Spleen (tissue), 13 donors: ENCODE measurements at places on chromosomes 11 and 22. TPM values are rescaled to one million over a fixed set of nuclear protein-coding genes. Genes with fewer than 3 reads are reported as not detected.

GRCh38 chr22:17243524-17243923 lies 24.3 kb upstream of the ADA2 start:
- peak; percentile 82 for DNase-seq
- peak overlapping the region; percentile 27 for H3K27ac ChIP-seq
- no peaks in the 10 kb centered on the region for H3K36me3 ChIP-seq

Gene RAB3IL1
- 34.3 TPM for total RNA-seq

Gene SLC1A2
- total RNA-seq: 2.9 TPM

GRCh38 chr22:44143105-44143474 lies 37.6 kb upstream of the PARVG start:
- no peak for DNase-seq
- H3K36me3 ChIP-seq: peaks cover 10% of the 10 kb centered on the region
- H3K4me3 ChIP-seq: no peak overlapping the region
- no peak overlapping the region for H3K27ac ChIP-seq

GRCh38 chr11:47716692-47717091 lies 1.5 kb upstream of the AGBL2 start:
- no peak overlapping the region for H3K4me3 ChIP-seq
- peaks cover 50% of the 10 kb centered on the region for H3K36me3 ChIP-seq
- peaks cover 14% of the 10 kb centered on the region for H3K4me1 ChIP-seq
- no peaks in the 10 kb centered on the region for H3K27me3 ChIP-seq
- no peak for DNase-seq

Gene CALCA
- 5.4 TPM for total RNA-seq

DNA sequence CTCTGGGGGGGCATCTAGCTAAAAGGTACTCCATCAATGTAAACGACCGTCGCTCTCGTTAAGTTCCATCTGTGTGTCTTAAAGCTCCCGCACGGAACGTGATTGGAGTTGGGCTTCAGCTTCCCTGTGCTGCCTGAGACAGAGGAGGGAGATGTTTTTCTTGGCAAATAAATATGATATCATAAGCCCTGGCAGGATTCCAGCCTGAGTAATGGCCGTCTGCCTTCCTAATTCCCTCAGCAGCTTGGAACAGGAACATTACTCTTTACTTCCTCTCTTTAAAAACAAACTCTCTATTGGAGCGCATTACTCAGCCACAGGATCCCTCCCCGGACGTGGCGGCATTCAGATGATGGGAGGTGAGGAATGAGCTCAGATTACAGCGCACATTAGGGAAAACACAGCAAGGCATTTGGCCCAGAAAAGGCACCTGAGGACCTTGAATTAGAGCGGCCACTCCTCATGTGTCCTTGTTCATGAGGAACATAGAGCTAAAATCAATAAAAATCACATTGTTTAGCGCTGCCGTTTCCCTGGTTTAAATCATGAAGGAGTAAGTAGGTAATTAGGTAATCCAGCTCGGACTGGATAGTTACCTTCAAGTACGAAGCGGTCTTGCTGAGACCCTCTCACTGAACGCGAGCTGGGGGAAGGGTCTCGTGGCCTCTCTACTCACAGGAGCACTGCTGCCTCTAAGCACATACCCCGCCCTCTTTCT lies 230.4 kb downstream of the ST3GAL4 start:
- H3K4me3 ChIP-seq: peak overlapping the region; percentile 34
- no peaks in the 10 kb centered on the region for H3K36me3 ChIP-seq
- no peaks in the 10 kb centered on the region for H3K27me3 ChIP-seq
- peak; percentile 68 for DNase-seq

- no peaks in the 10 kb centered on the region for H3K4me1 ChIP-seq
- H3K27me3 ChIP-seq: no peaks in the 10 kb centered on the region
- H3K4me3 ChIP-seq: no peak overlapping the region
- H3K36me3 ChIP-seq: no peaks in the 10 kb centered on the region
- DNase-seq: no peak
- no peak overlapping the region for H3K27ac ChIP-seq
These were observed 38.3 kb downstream of the TMPRSS5 start for GRCh38 chr11:113667801-113668200.

DNA sequence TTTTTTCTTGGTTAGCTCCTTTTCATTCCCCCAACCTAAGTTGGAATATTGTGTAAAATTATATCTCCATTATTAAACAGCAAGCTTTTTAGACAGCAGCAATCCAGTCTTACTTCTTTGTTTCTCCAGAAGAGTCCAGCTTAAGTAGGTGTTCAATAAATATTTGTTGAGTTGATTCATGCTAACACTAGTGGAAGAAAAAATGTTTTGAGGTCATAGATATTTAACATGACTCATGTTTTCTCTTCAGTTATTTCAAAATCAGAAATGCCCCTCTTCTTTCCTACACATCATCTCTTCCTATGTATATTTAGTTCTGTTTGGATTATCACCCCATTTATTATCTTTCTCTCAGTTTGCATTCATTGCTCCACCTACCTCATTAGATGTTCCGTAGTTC lies 20.3 kb downstream of the CCDC83 start:
- no peak overlapping the region for H3K4me3 ChIP-seq
- H3K4me1 ChIP-seq: no peaks in the 10 kb centered on the region
- no peaks in the 10 kb centered on the region for H3K36me3 ChIP-seq

- H3K4me3 ChIP-seq: no peak overlapping the region
- no peak overlapping the region for H3K27ac ChIP-seq
- DNase-seq: no peak
- H3K4me1 ChIP-seq: no peaks in the 10 kb centered on the region
These were observed 81.6 kb upstream of the SORL1-AS1 start for GRCh38 chr11:121534131-121535093.

GRCh38 chr11:12186701-12187100 lies 76.3 kb downstream of the MICAL2 start:
- H3K27ac ChIP-seq: no peak overlapping the region
- H3K27me3 ChIP-seq: no peaks in the 10 kb centered on the region
- no peak for DNase-seq
- H3K4me3 ChIP-seq: no peak overlapping the region
- H3K4me1 ChIP-seq: peaks cover 22% of the 10 kb centered on the region
- no peaks in the 10 kb centered on the region for H3K36me3 ChIP-seq

- H3K27ac ChIP-seq: no peak overlapping the region
- no peak for DNase-seq
- H3K4me3 ChIP-seq: no peak overlapping the region
- H3K27me3 ChIP-seq: no peaks in the 10 kb centered on the region
These were observed 81.3 kb upstream of the ARHGAP20 start for GRCh38 chr11:110793556-110793955.

Gene C22orf42
- total RNA-seq: not detected

GRCh38 chr11:61473370-61474012 lies 35.1 kb upstream of the LRRC10B start:
- H3K36me3 ChIP-seq: peaks cover 10% of the 10 kb centered on the region
- DNase-seq: no peak
- peaks cover 7% of the 10 kb centered on the region for H3K4me1 ChIP-seq
- no peak overlapping the region for H3K27ac ChIP-seq
- H3K4me3 ChIP-seq: no peak overlapping the region

DNA sequence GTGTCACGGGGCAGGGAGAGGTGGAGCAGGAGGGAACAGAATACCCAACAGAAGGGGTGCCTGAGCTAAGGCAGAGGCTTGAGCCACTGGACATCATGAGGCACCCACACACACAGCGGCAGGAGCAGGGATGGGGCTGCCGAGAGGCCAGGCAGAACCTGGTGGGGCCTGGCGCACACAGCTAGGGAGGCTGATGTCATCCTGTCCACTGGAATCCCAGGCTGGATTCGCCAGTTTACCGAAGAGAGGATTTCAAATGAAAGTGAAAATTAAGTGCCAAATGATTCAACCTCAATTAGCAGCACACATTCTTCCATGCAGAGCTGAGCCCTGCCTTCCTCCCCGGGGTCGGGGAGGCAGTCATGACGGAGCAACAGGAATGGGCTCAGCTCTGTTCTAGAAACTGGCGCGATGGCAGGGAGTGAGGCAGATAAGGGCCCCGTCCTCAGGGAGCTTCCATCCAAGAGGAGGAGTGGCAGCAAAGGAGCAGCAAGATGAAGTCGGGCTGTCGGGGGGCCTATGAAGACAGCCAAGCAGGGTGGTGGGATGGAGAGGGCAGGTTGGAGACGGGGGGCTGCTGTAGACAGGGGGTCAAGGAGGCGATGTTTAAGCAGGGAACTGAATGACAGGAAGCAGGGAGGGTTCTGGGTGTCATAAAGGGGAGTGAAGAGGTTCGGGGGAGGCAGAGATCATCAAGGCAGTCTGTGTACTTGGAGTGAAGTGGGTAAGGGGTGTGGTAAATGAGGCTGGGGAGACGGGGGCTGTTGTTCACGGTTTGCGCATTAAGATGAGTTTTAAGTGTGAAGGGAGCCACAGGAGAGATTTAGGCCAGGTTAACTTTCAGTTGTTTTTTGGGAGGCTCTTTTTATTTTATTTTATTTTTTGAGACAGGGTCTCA lies 6.4 kb downstream of the RAC2 start:
- H3K27ac ChIP-seq: peak overlapping the region; percentile 94
- peaks cover 27% of the 10 kb centered on the region for H3K36me3 ChIP-seq
- H3K4me3 ChIP-seq: no peak overlapping the region
- peaks cover 100% of the 10 kb centered on the region for H3K4me1 ChIP-seq
- peak; percentile 74 for DNase-seq
- no peaks in the 10 kb centered on the region for H3K27me3 ChIP-seq

Gene CEND1
- not detected for total RNA-seq

Gene USH1C
- total RNA-seq: not detected

Gene HARBI1
- total RNA-seq: 5.2 TPM

- peaks cover 100% of the 10 kb centered on the region for H3K4me1 ChIP-seq
- no peak for DNase-seq
- H3K36me3 ChIP-seq: no peaks in the 10 kb centered on the region
- H3K27ac ChIP-seq: peak overlapping the region; percentile 1
- no peaks in the 10 kb centered on the region for H3K27me3 ChIP-seq
These were observed 6.3 kb downstream of the TNNI2 start for GRCh38 chr11:1845095-1845429.

Gene ELMOD1
- not detected for total RNA-seq

- H3K27ac ChIP-seq: no peak overlapping the region
- no peak overlapping the region for H3K4me3 ChIP-seq
- H3K36me3 ChIP-seq: no peaks in the 10 kb centered on the region
These were observed 147.0 kb downstream of the TBC1D22A start for GRCh38 chr22:46909237-46910030.
